Activated T-cell treated with anti-CD3 and anti-CD28 coated beads, Interleukin-2, amount 50 U/mL, for 24 hours (primary cell): ENCODE measurements at places on chromosomes 5 and 9.

- DNase-seq: no peak
Observed at GRCh38 chr9:110036286-110036685, 171.7 kb downstream of the C9orf152 start.

DNA sequence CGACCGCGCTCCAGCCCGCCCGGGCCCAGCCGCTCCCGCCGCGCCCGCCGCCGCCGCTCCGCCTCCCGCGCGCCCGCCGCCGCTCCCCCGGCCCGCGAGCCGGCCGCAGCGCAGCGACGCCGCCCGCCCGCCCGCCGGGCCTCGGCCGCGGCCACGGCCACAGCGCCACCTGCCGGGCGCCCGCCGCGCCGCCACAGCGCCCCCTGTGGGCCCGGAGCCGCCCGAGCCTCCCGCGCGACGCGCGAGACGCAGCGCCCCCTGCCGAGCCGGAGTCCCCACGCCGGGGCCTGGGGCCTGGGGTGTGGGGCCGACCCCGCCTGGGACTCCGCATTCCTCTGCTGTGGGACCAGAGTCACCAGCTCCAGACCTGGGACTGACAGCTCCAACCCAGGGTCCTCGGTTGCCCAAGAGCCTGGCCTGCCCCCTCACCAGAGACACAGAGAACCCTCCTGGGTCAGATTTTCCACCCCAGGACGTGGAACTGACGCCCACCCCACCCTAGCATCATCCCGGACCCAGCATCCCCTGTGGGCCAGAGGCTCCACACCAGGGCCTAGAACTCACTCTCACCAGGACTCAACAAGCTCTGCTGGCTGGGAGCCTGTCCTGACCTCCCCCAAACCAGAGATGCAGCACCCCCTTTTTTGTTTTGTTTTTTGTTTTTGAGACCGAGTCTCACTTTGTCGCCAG is at the start of gene RAPGEF1:
Gene RAPGEF1 (minus strand): TSS at position 118 of the 690 bp plus-strand sequence. CDS start 246 bp downstream, outside the sequence.
- peak; percentile 94 for DNase-seq

DNA sequence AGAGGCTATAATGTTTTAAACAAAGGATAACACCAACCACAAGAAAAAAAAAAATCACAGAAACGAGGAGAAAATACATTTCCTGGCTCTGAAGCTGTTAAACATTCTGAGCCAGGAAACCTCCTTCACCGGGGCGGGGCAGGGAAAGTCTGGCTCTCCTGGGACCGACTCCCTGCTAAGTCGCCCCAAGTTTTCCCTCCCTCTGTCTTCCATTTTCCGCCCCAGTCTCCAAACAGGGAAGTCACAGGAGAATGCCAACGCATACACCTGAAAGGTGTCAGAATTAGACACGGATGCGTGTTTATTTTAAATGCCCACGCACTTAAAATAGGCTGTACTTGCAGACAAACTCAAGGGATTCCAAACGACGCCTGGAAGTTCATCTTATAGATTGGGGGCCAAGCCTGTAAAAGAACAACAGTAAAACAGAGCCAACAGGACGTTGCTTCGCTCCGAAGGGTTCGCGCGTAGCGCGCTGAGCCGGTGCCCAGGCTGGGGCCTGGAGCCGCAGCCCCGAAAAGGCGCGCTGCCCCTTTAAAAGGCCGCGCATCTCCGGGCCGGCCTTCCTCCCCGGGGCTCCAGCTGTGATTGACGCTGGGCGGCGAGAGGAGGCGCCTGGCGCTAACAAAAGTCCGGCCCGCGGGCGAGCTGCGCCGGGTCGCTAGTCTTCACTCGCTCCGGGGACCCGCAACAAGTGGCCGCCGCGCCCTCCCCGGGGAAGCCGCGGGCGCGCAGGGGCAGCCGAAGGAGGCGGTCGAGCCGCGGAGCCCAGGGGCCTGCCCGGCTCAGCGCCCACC is at the start of gene FBXL7:
Gene FBXL7 (plus strand): TSS at position 653 of the 797 bp plus-strand sequence.
- no peak for DNase-seq

GRCh38 chr9:109945573-109945972 is 165.6 kb downstream of the PALM2AKAP2 start:
- DNase-seq: no peak

DNA sequence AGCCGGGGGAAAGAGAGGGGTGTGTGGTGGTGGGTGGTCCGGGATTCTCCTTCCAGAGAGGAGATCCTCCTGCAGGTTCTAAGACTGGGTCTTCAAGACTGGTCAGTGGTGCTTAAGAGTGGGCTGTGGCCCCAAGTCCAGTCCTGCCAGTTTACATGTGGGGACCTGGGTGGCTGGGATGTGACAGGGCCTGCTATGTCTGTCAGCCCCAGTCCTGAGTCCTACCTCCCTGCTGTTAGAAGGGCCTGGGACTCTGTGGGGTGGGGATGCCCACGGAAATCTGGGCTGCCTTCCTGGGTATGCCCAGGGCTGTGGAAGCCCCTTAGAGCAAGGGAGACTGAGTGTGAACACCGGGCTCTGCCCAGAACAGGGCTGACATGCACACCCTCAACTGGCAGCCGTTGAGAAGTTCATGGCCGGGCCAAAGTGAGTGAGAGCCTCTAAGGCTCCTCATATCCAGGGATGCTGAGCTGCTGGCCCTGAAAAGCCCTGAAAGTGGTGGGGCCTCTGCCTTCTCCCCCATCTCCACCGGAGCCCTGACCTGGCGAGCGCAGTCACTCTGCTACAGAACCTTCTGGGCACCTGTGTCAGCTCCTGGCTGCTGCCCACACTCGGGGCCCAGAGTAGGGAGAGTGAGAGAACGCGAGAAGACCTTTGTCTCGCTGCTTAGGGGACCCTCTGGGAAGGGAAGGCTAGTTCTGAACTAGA is 1.7 kb downstream of the PHF2 start:
- no peak for DNase-seq

- no peak for DNase-seq
Observed at GRCh38 chr9:109498195-109499092, at the start of gene PTPN3. Gene PTPN3, minus strand, starts transcription at chr9:109498307. Its CDS starts 34,873 bp downstream, at chr9:109463434.

DNA sequence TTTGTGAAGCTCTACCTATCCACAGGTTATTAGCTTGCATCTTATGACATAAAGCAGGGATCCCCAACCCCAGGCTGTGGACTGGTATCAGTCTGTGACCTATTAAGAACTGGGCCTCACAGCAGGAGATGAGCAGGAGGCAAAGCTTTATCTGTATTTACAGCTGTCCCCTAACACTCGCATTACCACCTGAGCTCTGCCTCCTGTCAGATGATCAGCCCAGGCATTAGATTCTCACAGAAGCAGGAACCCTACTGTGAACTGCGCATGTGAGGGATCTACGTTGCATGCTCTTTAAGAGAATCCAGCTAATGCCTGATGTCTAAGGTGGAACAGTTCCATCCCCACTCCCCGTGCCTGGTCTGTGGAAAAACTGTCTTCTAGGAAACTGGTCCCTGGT is 19.7 kb downstream of the FBXW11 start:
- DNase-seq: no peak

DNA sequence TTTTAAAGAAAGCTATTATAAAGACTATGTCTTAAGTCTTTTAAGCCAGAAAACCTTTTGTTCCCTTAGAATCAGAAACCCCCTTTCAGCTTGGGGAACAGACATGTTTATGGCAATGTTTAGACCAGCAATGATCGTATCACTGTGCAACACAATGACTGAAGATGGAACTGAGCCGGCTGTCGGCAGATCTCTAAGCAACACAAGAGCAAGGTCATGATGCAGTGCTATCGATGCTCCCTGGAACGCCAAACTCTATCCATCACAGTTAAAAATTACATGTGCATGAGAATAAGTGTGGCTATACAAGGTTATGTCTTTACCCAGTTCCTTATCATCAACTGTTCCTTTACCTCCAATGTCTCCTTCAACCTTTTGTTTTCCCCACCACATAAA is 1.8 kb upstream of the RNF44 start:
- DNase-seq: no peak

GRCh38 chr5:172683645-172684471 is 42.8 kb downstream of the NEURL1B start:
- DNase-seq: peak; percentile 56

DNA sequence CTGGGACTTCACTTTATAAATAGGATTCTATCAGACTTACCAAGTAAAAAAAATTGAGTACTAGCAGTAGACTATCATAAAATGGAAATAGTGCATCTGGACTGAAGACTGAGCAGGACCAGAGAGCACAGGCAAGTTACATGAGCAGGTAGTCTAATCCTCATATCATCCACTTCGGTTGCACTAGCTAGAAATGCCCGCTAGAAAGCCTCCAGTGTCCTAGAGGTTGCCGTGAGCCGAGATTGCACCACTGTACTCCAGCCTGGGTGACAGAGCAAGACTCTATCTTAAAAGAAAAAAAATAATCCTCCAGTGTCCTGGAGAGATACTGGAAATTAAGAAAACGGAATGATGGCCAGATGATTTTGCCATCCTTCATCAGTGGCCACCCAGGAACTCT is 20.0 kb downstream of the C5orf47 start:
- DNase-seq: no peak

DNA sequence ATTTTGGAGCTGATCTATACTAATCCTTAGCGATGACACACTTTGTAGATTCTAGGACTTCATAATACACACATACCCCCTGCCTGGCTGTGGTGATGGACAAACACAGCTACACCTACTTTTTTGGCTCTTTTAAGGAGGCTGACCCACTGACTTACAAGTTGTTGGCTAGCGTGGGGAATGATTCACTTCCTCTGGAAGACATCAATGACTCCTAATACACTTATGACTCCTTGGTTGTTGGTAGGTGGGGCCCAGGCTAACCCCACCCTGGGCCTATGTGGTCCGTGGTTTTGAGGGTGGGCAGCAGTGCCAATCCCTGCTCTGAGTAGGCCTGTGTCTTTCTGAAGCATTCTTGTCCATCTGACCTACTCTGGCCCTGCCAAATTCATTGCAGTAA is 144.4 kb downstream of the SLC12A2 start:
- no peak for DNase-seq

DNA sequence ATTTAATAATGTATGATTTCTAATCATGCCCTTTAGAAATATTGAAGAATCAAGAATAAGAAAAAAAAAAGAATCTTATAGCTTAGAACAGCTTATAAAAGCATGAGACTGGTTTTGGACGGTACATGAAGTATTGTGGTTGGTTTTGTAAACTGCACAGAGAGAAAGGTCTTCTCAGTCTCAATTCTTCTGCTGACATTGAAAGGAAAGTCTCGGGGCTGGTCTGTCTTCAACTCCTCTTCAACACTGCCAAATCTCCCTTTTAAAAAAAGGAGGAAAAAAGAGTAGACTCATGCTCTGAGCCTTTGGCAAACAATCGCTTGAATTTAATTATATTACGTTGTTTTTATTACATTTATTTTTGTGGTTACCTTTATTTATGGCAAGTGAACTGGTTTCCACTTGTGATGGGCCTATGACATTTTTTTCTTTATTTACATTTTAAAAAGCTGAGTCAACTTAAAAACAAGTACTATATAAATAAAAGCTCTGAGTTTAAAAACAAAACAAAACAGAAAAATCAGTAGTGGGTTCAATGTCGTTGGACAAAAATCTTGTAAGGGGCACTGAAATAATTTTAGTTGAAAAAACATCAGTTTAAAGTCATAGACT is 32.8 kb upstream of the EBF1 start:
- no peak for DNase-seq

GRCh38 chr5:39076757-39077728 is 2.8 kb upstream of the RICTOR start:
- DNase-seq: no peak

DNA sequence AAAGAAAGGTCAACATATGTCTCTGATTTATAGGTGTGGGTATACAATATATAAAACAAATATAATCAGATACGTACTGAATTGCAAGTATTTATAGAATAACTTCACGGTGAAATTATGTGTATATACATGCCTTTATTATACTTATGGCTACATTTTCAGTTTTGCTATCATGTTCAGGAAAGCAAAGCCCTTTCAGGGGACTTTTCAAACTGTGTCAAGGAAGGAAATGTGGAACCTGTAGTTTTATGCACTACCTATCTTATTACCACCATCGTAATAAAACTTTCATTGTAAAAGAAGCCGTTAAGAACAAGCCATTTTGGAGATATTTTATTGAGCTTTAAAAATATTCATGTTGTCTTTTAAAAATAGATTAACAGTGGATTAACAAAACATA is 257.2 kb downstream of the PJA2 start:
- DNase-seq: no peak

DNA sequence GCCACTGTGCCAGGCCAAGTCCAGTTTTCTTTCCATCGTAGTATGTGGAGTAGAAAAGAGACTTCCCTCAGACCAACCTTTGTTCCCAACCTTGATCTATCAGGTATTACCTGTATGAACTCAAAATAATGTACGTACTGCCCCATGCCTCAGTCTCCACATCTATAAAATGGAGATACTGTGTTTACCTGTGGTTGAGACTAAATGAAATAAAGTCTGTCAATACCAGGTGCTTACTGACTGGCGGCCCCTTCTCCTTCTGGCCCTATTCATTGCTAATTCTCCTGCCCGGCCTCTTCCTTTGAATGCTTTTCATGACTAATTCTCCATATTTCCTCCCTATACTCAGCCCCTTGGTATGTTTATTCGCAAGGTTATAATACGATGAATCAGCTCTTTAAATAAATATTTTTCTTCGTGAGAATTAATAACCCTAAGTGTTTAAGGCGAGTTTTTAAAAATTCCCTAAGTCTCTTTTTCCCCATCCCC is 89.6 kb upstream of the BASP1 start:
- DNase-seq: no peak

- DNase-seq: no peak
Observed at GRCh38 chr5:135891791-135892190, 3.9 kb downstream of the IL9 start.

DNA sequence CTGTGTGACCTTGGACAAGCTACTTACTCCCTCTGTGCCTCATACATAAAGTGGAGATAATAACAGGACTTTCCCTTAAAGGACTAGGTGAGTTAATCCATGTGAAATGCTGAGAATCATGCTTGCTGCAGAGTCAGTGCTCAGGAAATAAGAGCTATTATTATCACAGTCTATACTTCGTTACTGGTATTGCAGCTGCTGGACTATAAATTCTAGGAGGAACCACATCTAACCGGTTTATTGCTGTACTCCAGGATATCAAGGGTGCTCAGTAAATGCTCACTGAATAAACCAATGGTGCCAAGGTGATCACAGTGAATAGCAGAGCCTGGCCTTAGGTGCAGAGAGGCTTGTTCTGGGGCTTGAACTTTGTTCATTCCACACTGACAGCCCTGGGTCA is 69.3 kb downstream of the HSPA4 start:
- no peak for DNase-seq

DNA sequence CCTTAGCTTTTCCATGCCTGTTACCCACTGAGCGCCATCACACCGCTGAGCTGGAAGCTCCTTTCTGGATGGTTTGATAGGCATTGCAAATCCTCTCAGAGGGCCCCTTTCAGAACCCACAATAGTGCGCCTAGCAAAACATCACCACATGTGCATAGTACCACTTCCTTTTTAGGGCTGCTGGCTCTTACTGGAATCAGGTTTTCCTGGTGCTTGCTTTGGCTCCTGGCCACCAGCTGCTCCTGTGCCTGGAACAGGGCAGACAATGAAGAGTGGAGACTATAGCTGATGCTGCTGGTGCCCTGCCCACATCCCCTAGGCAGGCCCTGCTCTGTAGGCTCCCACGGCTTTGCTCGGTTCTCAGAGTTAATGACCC is 163.6 kb upstream of the SEMA6A start:
- no peak for DNase-seq

DNA sequence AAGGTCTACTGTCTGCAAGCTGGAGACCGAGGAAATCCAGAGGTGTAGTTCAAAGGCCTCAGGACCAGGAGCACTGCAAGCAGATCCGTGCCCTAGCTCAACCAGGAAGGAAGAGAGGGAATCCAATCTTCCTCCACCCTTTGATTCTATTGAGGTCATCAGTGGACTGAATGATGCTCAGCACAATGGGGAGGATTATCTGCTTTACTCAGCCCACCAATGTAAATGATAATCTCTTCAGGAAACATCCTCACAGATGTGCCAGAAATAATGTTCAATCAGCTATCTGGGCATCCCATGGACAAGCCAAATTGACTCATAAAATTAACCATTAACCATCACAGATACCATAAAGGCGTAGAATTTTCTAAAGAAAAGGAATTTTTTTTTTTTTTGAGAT is 92.0 kb downstream of the BASP1 start:
- no peak for DNase-seq
